ENCODE measurements at places on chromosomes 4 and X.

DNA sequence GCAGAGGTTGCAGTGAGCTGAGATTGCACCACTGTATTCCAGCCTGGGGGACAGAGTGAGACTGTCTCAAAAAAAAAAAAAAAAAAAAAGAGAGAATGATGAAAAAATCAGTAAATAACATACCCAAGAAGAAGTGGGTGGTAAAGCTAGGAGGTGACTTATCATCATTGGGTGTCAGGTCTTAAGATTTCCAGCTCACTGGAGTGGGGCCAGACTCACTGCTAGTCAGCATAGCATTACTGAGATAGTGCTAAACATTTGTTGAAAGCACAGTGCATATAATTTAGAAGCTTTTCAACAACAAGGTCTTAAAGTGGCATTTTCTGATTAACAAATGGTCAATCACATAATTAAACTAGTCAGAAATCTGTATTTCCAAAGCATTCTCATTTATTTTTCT lies 221.8 kb upstream of the GYPA start:
- no peak for DNase-seq

DNA sequence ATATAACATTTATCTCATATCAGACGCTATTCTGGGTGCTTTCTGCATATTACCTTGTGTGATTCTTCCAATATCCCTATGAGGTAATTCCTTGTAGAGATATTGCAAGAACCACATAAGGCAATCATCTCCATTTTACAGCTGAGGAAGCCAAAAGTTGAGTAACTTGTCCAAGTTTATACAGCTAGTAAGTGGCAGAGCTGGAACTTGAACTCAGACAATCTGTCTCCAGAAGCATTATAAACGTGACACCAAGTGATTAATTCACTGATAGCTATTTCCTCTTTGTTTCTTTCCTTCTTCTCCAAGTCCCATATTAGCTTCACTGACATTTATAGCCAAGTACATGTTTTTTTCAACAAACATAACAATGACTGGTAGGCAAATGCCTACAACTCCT lies 7.3 kb downstream of the EMCN start:
- no peak for DNase-seq

- DNase-seq = peak; percentile 49
These were observed 15.4 kb downstream of the HMGB2 start for GRCh38 chr4:173318648-173319211.

DNA sequence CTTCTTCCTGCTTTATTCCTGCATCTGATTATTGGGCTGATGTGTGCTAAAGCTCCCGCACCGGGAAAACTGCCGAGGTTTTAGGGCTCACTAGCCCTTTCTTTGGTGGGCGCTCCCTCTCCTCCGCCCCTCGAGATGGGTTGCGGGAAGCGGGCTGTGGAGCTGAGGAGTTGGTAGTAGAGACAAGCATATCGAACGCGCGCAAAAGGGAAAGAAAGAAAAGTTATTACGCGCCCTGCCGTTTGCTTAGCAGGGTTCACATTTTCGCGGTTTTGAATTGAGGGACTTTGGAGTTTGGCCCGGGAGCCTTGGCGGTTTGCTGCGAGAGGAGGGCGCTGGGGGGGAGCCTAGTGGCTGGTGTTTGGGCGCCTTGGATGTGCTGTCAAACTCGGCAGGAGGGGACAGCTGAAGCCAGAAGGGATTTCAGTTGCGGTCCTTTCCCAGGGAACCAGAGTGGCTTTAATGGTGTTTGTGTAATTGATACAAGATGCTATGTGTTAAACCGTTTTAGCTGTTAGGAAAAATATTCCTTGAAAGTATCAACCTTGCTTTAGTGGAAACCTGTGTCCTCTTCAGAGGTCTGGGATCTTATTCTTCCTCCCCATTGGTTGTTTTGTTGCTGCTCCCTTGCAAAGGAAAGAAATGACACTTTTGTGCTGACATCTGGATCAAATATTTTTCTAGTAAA lies 1.1 kb downstream of the GAB1 start:
- no peak for DNase-seq

DNA sequence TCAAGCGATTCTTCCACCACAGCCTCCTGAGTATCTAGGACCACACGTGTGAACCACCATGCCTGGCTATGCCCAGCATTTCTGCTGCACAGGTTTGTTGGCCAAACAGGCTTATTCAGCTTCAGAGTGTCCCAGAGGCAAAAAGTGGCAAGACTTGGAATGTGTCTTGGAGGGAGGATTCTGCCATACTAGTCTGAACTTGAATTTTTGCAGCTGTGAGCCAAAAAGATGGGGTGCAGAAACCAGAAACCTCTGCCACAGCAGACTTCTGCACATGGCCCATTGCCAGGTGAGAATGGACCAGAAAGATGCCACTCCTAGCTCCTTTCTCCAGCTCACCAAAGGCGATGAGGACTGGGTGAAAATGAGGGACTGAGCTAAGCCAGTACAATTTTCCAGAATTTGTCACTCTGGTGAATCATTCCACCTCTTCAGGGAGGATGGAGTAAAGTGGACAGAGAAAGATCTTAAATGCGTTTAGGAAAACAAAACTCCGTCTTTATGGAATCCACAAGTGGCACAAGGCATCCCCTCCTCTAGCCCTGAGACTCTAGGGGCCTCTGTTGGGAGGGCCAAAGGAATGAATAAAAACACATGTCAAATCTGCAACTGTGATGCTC lies 369.1 kb upstream of the CLNK start:
- no peak for DNase-seq
